ENCODE measurements at places on chromosomes 1 and 21.

- no peak for DNase-seq
Observed at GRCh38 chr21:18138507-18138906, 106.1 kb upstream of the CHODL start.

- no peak for DNase-seq
Observed at GRCh38 chr21:38120984-38121855, 135.6 kb upstream of the KCNJ15 start.

- no peak for DNase-seq
Observed at GRCh38 chr1:189706594-189706993, 771.1 kb downstream of the BRINP3 start.

DNA sequence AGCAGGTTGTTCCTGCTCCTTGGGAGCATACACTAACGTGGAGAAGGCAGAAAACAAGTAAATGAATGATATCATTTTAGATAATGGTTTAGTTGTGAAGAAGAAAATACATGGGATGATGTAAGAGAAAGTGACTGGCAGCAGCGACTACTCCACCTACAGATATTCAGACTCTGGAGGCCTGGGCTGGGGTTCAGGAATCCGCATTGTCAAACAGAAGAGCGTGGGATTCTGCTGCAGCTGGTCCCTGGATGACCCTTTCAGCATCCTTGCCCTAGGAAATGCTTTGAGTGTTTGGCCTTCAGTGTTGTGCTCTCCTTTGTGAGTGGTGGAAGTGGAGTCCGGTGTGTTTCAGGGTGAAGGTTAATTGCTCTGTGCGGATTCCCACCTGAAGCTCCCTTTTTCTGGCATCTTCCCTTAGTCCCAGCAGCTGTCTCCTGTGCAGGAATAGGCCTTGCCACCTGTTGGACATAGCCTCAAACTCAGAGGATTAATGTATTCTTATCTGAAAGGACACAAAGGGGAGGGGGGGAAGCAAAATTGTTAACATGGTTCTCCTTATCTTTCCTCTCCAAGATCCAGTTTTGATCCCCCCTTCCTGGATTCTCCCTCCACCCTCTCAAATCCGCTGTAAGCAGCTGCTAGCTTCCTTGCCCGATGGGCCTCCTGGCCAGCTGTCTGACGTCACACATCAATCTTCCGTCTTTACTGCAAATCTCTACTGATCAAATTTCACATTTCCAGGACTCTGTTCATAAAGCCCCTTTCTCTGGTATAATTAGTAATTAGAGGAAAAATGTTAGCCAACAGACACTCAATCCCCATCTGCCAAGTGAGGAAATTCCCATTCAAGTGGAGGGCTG, 68.3 kb upstream of the SPAG17 start:
- DNase-seq = no peak

DNA sequence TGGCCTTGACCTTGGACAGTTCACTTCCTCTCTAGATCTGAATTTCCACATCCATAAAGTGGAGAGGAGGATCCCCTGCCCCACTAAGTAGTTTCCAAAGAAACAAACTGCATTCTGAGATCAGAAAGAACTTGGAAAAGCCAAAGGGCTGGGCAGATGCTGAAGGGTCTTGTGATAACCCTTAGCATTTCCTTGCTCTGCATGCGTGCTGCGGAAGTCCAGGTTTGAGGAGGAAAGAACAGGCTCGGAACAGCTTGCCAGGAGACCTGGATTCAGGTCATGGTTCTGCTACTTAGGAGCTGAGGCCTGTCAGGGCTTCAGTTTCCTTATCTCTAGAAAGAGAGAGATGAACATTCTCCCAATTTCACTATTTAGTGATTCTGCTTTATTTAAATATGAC, 27.2 kb downstream of the IGFN1 start:
- no peak for DNase-seq
